Mesangial cell (primary cell): ENCODE measurements at places on chromosomes 1 and 21. TPM values are rescaled to one million over a fixed set of nuclear protein-coding genes. Genes with fewer than 3 reads are reported as not detected.

TFF3 gene
- 1.1 and 1.4 TPM in 2 replicates for total RNA-seq

DNAJC28 gene
- total RNA-seq = 0.16 and 0.63 TPM in 2 replicates

CD52 gene
- not detected in 2 replicates for total RNA-seq

LORICRIN gene
- total RNA-seq = not detected in 2 replicates

OR2T2 gene
- total RNA-seq = not detected in 2 replicates
